ENCODE measurements at places on chromosomes 16 and 17.

DNA sequence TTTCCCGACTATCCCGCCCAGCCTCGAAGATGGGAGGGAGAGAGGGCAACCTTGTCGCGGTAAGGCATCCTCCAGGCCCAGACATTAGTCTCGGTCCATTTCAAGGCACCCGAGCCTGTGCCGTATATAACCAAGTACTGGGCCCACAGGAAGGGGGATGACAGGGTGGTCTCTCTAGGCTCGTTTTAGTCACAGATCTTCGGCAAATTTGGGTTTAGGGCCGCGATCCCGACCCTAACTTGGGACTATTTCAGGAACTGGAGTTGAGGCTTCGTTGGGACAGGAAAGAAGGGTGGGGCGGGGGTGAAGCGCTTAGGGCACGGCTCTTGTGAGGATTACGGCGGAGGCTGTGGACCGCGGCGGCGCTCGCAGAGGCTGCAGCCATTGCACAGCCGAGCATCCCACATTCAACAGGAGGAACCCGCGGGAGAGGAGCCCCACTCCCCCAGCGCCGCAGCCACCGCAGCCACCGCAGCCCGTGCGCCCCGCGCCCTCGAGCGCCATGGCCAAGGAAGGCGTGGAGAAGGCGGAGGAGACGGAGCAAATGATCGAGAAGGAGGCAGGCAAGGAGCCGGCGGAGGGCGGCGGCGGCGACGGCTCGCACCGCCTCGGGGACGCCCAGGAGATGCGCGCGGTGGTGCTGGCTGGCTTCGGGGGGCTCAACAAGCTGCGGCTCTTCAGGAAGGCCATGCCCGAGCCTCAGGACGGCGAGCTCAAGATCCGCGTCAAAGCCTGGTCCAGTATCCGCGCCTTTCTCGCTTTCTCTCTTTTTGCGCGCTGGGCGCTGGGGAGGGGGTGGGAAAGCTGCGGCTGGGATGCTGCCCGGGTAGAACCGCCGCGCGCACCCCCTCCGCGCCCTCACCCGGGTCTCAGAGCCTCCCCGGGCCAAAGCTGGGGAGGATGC is at the start of gene VAT1L:
VAT1L (plus strand) TSS at position 384 of the 904 bp plus-strand sequence; CDS start at position 503, 119 bp downstream.
- no peak for DNase-seq

DNA sequence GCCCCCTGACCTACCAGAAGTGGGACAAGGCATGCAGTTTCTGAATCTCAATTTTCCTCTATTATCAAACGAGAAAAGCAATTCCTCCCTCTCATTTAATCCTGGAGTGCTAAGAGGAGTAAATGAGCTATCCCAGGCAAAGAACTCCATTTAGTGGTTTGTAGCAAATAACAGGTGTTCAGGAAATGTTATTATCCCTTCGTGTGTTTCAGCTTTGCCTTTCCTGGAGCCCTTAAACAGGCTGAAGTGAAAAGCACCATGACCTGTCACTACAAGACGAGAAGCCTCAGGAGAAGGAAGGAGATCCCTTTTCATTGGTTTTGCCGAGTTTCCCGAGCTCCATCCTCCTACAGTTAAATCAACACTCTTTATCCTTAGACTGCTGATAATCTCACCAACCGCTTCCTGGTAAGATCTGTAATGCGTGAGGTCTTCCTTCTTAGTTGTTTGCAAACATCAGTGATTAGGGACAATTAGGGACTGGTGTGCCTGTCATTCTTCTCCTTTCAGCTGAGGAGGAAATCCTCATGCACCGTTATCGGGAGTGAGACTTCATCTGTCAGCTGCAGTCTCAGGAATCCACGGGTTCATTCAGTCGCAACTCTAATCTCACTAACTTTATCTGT is 30.8 kb upstream of the MYOCD start:
- no peak for DNase-seq

GRCh38 chr16:9260666-9261065 is 169.2 kb downstream of the HAPSTR1 start:
- DNase-seq, result no peak

- DNase-seq, result no peak
These were observed 22.9 kb upstream of the YWHAE start for GRCh38 chr17:1422885-1423284.

- DNase-seq, result no peak
These were observed 5.9 kb downstream of the RHBDF1 start for GRCh38 chr16:66309-67182.

- DNase-seq, result no peak
These were observed 33.5 kb downstream of the WSB1 start for GRCh38 chr17:27327397-27327796.

- DNase-seq, result no peak
These were observed 43.3 kb upstream of the CDH13 start for GRCh38 chr16:82583422-82583821.

DNA sequence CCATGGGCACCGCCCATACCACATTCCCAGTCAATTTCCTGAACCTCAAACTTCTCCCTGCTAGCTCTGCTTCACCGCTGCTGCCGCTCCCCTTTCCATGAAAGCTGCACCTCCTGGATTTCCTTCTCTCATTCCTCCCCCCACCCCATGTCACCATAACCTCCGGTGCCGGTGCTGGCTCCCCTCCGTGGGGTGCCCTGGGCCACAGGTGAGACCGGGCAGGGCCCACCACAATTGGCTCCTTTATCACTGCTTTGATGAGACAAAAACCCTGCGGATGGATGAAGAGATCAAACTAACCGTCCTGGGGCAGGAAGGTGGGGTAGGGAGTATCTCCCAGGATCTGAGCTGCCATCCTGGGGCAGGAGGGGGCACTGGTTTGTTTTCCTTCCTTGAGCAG is 111.3 kb upstream of the LHX1 start:
- DNase-seq, result no peak

DNA sequence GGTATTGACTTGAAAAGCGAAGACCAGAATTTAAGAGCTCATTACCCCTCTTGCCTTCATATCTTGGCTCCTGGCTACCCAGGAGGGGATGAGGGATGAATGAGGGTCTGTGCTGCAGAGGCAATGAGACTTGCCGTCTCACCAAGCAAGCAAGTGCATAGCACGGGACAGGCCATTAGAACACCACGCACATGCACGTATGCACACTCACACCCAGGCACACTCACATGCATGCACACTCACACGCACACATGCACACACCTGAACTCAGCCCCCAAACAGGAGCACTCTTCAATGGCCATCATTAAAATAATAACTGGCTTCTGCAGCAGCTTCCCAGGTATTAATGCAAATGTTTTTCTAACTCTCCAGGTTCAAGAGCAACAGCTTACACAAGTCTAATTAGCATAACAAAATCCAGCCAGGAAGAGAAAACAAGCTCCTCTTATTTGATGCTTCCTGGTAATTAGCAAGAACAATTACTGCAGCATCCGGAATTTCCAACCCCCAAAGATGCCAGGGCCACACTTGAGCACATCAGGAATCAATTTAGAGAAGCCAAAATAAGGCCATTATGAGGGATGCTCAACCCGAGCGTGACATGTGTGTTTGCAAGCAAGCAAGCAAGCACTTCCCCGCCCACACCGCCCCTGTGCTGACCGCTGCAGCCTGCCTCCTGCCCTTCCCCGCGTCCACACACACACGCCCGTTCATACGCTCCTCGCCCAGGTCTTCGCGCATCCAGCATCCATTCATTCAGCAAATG is 171.6 kb upstream of the TNRC6C start:
- DNase-seq, result no peak

GRCh38 chr16:13999071-13999894 is 71.8 kb upstream of the MRTFB start:
- DNase-seq, result no peak

DNA sequence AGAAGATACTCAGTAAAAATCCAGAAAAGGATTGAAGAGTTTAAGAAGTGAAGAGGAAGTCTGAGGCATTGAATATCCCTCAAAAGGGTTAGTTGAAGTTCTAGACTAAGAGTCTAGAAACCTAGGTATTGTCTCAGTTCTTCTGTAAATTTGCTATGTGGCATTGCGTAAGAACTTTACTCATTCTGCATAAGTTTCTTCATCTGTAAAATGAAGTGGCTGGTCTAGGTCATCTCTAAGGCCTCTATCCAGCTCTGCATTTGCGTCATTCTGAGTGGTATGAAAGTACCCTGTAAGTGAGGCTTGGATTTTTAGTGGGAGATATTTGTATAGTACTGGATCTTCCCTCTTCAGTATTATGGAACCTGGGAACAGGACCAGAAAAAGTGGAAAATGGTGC is 130.2 kb downstream of the MYO1D start:
- no peak for DNase-seq

- no peak for DNase-seq
These were observed 37.2 kb downstream of the PEMT start for GRCh38 chr17:17554266-17554665.

- DNase-seq, result peak; percentile 87
These were observed at the start of gene LIMD2 for GRCh38 chr17:63699638-63700527. LIMD2 (minus strand) TSS chr17:63700125; CDS start chr17:63699298, 827 bp downstream.

GRCh38 chr17:37450112-37450511 is 39.6 kb upstream of the DUSP14 start:
- no peak for DNase-seq

DNA sequence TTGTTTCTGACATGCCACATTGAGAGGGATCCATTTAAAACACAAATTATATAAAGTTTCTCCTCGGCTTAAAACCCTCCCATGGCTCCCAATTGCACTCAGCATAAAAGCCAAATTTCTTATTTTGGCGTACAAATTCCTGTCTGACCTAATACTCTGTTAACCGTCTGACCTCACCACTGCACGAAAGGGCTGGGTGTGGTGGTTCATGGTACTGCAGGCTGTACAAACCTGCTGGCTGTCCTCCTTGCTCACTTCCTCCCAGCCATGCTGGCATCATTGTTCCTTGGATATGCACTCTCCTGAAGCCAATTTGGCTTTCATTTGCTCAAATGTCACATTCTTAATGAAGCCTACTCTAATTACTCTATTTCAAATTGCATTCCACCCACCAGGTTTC is 301.6 kb upstream of the C16orf82 start:
- DNase-seq, result no peak

DNA sequence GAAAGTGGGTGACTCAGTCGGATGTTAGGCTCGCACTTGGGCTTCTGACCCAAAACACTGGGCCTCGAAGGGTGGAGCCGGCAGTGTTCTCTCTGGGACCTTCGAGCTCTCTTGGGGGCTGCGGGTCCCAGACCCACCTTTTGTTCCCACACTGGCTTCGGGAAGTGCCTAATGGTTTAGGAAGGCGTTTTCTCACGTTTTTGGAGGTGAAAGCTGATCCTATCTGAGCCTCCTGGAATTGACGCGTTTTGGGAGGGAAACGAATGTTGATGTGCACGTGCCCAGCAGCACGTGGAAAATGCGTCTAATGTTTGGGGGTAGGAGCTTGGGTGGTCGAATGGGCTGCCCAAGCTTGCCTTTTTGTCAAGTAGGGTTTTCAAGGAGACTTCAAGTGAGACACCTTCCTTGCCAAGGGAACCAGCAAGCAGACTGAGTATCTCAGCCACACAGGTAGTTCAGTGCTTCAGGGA is 666 bp downstream of the HGS start:
- no peak for DNase-seq

- DNase-seq, result no peak
These were observed 6.8 kb downstream of the ANKFY1 start for GRCh38 chr17:4256952-4257351.

DNA sequence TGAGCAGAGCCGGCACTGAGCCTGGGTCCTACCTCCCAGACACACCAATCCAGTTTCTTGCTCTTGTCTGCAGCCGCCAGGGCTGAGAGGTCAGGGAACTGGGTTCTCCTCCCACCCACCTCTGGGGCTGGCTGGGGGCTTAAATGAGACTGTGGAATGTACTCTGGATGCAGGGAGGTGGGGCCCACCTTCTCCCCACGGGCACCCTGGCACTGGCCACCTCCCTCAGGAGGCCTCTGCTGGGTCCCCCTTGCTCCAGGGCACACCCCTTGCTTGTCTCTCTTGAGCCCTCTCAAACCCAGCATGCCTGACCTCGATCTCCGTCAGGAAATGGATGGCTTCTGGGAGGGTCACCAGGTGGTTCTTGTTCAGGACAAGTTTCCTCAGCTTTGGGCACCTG is 6.4 kb downstream of the FLII start:
- DNase-seq, result no peak
